GM13977 (cell line): ENCODE measurements at places on chromosomes 5 and 9.
A peak's percentile ranks its signal among the peaks of the same experiment; 100 is the strongest.

GRCh38 chr5:151661968-151662732 lies 24.6 kb downstream of the SPARC start:
- DNase-seq, result peak; percentile 67

GRCh38 chr5:10521466-10522223 lies 42.2 kb upstream of the ANKRD33B start:
- DNase-seq, result no peak

DNA sequence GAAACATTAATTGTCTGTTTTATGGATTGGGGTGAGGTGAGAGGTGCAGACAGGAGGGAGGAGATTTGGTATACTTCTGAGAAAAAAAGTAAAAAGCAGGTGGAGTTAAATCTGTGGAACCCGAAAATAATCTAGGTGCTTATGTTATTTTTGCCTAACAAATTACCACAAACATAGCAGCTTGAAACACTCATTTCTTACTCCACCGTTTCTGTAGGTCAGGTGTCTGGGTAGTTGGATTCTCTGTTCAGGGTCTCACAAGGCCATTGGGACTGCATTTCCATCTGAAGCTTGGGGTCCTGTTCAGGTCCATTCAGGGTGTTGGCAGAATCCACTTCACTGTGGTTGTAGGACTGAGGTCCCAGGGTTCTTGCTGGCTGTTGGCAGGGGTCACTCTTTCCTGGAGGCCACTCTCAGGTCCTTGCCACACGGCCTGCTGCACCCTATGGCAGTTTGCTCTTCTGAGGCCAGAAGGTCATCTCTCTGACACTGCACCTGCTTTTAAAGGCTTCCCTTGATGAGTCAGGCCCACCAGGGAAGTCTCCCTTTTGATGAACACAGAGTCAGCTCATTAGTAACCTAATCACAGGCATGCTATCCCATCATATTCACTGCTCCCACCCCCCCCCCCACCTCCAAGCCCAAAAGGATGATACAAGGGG lies 82.2 kb downstream of the TRIO start:
- DNase-seq, result no peak

DNA sequence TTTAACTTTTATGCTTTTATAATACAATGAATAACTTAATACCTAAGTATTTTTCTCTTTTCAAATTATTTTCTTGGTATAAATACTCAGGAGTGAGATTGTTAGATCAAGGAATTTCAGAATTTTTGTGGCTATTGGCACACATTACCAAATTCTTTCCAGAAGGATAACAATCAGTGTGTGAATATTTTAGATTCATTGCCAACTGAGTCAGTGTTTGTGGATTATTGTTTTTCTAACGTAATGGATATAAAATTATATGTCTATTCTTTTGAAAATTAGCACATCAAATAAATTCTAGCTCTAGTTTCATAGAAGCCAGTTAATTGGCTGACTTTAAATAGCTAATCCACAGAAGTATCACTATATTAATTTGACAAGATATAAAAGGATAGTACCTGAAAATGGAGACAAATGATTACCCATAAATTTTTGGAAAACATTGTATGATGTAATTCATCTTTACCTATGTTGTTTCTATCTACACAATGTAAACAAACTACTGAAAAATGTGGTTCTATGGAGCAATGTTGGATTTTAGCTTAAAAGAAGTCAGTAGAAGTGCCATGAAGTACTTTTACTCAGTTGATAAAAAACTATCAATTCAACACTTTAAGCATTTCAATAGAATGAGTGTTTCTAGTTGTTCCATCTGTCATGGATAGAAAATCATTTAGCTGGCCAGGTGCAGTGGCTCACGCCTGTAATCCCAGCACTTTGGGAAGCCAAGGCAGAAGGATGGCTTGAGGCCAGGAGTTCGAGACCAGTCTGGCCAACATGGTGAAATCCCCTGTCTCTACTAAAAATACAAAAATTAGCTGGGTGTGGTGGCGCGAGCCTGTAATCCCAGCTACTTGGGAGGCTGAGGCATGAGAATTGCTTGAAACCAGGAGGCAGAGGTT lies 185.1 kb downstream of the ADAMTSL1 start:
- DNase-seq, result no peak

DNA sequence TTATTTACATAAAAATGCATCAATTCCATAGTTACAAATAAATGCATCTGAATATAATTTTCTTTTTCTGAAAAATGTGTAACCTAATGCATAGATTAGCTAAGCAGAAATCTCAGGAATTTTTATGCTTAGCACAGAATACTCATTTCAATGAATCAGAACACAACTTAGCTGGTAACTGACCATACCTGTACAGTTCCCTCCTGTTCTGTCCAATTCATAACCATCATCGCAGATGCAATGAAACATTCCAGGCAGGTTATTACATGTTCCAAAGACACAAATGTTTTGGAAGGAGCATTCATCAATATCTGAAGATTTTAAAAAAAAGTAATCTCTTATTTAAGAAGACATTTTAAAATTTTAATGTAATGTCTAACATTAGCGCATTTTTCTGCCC lies 219.4 kb downstream of the FBN2 start:
- no peak for DNase-seq

- DNase-seq, result no peak
These were observed 91.9 kb upstream of the OTULINL start for GRCh38 chr5:14489643-14490042.

- no peak for DNase-seq
These were observed 8.5 kb upstream of the LURAP1L start for GRCh38 chr9:12766357-12766756.

DNA sequence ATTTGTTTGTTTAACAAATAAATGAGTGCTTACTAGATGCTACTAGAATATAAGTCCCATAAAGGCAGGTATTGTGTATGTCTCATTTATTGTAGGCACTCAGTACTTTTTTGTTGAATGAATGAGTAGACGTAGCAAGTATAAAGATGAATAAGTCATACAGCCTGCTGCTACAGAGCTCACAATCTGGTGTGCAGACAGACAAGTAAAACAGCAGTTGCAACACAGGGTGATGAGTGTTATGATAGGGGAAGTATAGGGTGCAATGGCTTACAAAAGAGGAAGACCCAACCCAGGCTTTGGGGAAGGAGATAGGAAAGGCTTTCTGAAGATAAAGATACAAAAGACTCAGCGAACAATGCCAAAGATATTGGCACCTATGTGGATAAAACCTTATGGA lies 47.7 kb downstream of the SH3RF2 start:
- DNase-seq, result no peak
